ENCODE measurements at places on chromosomes 6 and 20. TPM values are rescaled to one million over a fixed set of nuclear protein-coding genes. Genes with fewer than 3 reads are reported as not detected.

NCR2 gene
- not detected for total RNA-seq

ADGRF5 gene
- total RNA-seq = 7.3 TPM

CAP2 gene
- total RNA-seq = 57.6 TPM

CLPSL1 gene
- total RNA-seq = not detected

DNA sequence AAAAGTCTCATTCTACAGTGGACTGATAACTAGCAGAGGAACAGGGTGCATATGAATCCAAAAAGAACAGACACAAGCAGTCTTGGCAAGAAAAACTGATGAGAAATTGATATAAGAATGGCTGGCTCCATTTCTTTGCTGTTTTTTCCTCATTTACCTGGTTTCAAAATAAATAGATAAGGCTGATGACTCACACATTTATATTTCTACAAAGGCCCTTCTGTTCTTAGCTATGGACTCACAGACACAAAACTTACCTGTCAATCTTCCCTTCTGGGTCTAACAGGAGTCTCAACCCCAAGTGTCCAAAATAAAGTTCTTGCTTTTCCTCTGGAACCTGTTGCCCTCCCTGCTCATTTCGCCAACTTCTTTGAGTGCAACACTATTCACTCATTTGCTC is 941 bp downstream of the SLC17A4 start:
- no peak overlapping the region for H3K27ac ChIP-seq
- DNase-seq = no peak
- H3K27me3 ChIP-seq = no peaks in the 10 kb centered on the region
- H3K4me1 ChIP-seq = no peaks in the 10 kb centered on the region

DNA sequence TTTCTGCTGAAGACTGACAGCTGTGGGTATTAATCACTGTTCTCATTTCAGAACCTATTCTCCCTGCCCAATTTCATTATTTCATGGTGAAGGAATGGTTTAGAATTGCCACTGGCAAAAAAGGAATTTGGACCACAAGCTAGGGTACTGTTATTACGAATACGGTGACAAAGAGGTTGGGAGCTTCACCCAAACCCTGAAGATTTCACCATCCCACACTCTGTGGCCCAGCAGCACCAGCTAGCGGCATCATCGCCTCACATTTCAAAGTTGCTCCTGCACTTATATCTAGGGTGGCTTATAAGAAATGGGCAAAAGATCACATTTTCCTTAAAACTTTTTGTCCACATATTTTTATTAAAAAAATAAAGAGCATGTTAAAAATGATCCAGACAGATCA is 236.1 kb downstream of the SYNDIG1 start:
- H3K4me3 ChIP-seq = no peak overlapping the region
- H3K4me1 ChIP-seq = no peaks in the 10 kb centered on the region
- H3K27me3 ChIP-seq = no peaks in the 10 kb centered on the region

- no peaks in the 10 kb centered on the region for H3K36me3 ChIP-seq
- DNase-seq = no peak
- no peak overlapping the region for H3K27ac ChIP-seq
These were observed 263.8 kb downstream of the C6orf118 start for GRCh38 chr6:165045631-165046030.
